ENCODE measurements at places on chromosomes 2 and 18. TPM values are rescaled to one million over a fixed set of nuclear protein-coding genes. Genes with fewer than 3 reads are reported as not detected.

ANKRD53 gene
- 0.94 TPM for total RNA-seq

RAB27B gene
- 0.91 TPM for total RNA-seq

FER1L5 gene
- total RNA-seq = 0.19 TPM

ABCB11 gene
- 0.02 TPM for total RNA-seq

CHRND gene
- total RNA-seq = not detected

RTP5 gene
- not detected for total RNA-seq

RASGRP3 gene
- 2.0 TPM for total RNA-seq

CROCC2 gene
- total RNA-seq = not detected

UBE2F gene
- total RNA-seq = 56.8 TPM

DNA sequence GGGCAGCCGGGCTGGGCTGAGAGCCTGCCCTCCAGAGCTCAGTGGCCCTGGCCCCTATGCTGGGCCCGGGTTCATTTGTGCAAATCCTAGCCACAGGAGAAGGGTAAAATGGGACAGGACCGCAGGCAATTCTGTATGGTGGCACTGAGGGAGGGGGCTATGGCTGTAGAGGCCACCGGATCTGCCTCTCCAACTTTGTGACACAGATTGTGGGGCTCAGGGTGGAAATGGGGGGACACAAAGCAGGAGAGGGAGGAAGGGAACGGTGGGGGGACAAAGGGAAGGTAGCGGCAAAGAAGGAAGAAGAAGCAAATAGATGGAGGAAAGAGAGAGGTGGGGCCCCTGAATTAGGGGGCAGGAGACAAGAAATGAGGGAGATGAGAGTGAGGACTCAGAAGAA, 201.1 kb downstream of the SMAD2 start:
- DNase-seq = no peak
- H3K27ac ChIP-seq = no peak overlapping the region
- no peak overlapping the region for H3K4me3 ChIP-seq
- peaks cover 7% of the 10 kb centered on the region for H3K4me1 ChIP-seq
- H3K27me3 ChIP-seq = peaks cover 4% of the 10 kb centered on the region
- H3K36me3 ChIP-seq = no peaks in the 10 kb centered on the region

DNA sequence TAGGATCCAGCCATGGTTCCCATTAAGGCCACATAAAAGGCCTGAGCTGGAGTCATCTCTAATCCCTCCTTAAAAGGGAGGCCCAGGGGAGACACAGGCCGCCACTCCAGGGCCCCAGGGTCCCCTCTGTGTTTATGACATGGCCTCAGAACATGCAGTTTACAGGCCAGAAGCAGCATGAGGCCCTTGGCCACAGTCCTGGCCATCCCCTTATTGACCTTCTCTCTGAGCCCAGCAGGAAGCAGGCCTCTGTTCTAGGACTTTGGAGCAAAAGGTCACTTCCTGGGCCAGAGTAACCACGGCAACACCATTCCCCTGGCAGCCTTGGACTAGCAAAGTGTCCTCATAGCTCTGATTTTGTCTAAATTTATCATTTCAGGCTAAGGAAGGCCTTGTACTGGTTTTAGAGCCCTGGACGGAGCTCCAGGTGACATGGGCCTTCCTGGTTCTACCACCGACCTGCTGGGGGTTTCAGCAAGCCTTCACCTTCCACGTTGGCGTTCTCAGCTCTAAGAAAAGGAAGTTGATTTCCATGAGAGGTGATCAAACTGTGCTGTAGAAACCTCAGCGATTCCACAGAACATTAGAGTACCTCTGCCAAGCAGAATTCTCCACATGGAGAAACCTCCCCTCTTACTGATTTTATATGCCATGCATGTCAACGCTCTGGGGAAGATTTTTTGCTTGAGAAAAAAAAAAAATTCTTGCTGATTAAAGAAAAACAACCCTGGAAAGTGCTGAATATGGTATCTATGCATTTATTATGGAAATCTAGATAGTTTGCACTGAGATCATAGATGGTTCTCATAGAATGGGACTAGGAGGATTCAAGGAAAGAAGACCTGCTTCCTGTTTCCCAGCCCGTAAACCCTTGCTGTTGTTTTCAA, 53.7 kb downstream of the HS1BP3 start:
- H3K4me1 ChIP-seq = peaks cover 53% of the 10 kb centered on the region
- H3K27me3 ChIP-seq = no peaks in the 10 kb centered on the region

DNA sequence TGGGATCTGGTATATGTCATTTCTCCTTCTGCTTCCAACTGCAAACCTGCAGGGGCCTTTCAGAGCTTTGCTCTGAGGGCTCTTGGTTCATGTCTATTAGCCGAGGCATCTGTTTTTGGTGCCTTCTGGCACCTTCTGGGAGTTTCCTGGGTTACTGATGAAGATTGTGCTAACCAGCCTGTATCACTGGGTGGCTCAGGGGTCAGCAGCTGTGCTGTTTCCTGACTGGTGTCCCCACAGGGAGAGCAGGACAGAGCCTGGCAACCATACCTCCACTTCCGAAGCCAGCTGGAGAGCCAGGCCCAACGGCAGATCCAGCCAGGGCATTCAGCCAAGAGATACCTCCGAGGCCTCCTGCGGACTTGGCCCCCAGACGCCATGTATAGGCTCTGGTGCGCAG, 17.5 kb downstream of the KIAA2012 start:
- H3K36me3 ChIP-seq = no peaks in the 10 kb centered on the region
- no peak for DNase-seq
- no peak overlapping the region for H3K27ac ChIP-seq
- H3K4me1 ChIP-seq = no peaks in the 10 kb centered on the region
- no peaks in the 10 kb centered on the region for H3K27me3 ChIP-seq

DNA sequence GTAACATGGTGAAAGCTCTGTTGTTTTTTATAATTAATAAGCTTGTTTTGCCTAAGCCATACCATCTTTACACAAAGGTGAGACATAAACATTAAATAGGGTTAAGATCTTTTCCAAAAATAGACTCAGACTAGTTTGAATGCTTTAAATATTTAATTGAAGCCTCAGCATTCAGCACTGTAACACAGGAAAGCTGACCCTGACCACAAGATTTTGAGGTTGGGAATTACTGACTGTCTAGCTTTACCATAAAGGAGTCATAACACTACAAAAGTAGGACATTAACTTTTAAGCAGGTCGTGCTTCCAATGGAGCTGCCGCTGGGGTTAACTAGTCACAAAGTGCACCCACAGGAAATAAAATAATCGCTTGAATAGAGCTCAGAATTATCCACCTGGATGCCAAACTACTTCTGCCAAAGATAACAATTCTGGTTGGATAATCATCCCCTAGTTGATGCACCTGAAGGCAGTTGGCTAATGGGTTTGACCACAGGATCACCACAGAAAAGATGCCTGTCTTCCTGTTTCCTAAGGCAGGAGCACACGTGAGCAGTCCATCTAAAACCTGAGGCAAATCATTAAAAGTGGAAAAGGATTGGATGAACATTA, 106.2 kb downstream of the COBLL1 start:
- no peaks in the 10 kb centered on the region for H3K27me3 ChIP-seq
- H3K4me3 ChIP-seq = no peak overlapping the region
- DNase-seq = peak; percentile 73
- no peaks in the 10 kb centered on the region for H3K36me3 ChIP-seq
- no peak overlapping the region for H3K27ac ChIP-seq

GRCh38 chr2:157876786-157877138, 632 bp upstream of the ACVR1 start:
- DNase-seq = peak; percentile 10
- H3K27ac ChIP-seq = peak overlapping the region; percentile 69
- H3K4me3 ChIP-seq = peak overlapping the region; percentile 65
- peaks cover 15% of the 10 kb centered on the region for H3K4me1 ChIP-seq

DNA sequence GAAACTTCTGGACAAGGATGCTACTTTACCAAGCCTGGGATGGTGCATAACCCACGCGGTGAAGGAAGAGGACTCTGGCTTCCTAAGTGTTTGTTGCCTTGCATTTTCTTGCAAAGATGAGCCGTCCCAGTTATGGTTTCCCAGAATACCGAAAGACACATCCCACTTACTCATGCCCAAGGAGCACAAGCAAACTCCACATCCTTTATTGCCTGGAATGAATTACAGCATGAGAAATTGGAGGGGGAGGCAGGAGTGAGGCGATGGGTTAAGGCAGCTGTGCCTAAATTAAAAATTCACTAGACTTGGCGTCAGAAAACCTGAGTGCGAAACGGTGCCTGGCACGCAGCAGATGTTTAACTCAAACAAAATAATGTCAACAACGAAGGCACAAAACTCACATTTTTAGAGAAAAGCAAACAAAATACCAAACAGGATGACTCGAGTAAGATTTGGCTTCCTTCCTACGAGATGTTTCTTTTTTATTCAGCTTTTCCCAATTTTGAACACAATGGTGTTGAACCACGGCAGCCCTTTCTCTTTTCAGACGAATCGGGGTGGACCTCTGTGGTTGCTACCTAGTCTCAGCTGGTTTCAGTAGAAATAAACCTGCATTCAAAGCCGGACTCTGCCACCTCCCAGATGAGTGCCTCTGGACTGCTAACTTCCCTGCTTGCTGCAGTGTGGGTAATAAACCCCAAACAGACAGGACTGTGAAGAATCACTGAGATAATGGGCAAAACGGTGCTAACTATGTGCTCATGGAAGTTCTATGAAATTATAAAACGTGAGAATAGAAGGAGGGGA, 100.3 kb upstream of the NCK2 start:
- DNase-seq = peak; percentile 14
- no peak overlapping the region for H3K4me3 ChIP-seq
- H3K27ac ChIP-seq = no peak overlapping the region
- H3K27me3 ChIP-seq = peaks cover 27% of the 10 kb centered on the region
- H3K4me1 ChIP-seq = peaks cover 7% of the 10 kb centered on the region
- no peaks in the 10 kb centered on the region for H3K36me3 ChIP-seq

- H3K27ac ChIP-seq = no peak overlapping the region
- DNase-seq = no peak
- no peak overlapping the region for H3K4me3 ChIP-seq
These were observed 60.5 kb upstream of the CABYR start for GRCh38 chr18:24078391-24078790.

GRCh38 chr2:10947005-10947440, 35.3 kb downstream of the KCNF1 start:
- H3K27ac ChIP-seq = no peak overlapping the region
- H3K36me3 ChIP-seq = no peaks in the 10 kb centered on the region
- peak; percentile 39 for DNase-seq
- no peak overlapping the region for H3K4me3 ChIP-seq
- peaks cover 2% of the 10 kb centered on the region for H3K27me3 ChIP-seq
- H3K4me1 ChIP-seq = peaks cover 11% of the 10 kb centered on the region

GRCh38 chr2:70627211-70627898, 73.7 kb upstream of the TGFA start:
- no peak overlapping the region for H3K4me3 ChIP-seq
- peaks cover 33% of the 10 kb centered on the region for H3K27me3 ChIP-seq
- DNase-seq = no peak
- H3K4me1 ChIP-seq = no peaks in the 10 kb centered on the region

- peaks cover 9% of the 10 kb centered on the region for H3K4me1 ChIP-seq
- no peak overlapping the region for H3K27ac ChIP-seq
- no peaks in the 10 kb centered on the region for H3K36me3 ChIP-seq
These were observed 118.0 kb upstream of the MSTN start for GRCh38 chr2:190180313-190181122.

- H3K27me3 ChIP-seq = no peaks in the 10 kb centered on the region
- H3K36me3 ChIP-seq = no peaks in the 10 kb centered on the region
- no peak overlapping the region for H3K27ac ChIP-seq
These were observed 4.2 kb upstream of the CTDSP1 start for GRCh38 chr2:218395456-218395825.

DNA sequence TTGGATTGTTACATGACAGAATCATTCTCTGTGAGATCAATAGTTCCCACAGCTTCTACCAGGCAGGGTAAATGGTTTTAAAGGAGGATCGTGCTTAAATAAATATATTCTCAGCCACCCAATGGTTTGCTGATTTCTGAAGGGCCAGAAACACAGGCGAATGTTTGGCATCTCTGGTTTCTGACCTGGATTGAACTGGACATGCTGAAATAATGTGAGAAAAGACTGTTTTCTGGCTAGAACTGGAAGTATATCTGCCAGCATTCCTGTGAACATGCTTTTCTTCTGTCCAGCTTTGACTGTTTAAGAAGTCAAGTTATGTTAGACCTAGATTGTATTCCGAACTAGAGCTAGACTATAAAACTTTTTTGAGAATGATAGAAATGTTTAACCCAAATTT, 77.1 kb upstream of the COL3A1 start:
- H3K4me1 ChIP-seq = no peaks in the 10 kb centered on the region
- H3K27me3 ChIP-seq = no peaks in the 10 kb centered on the region
- H3K36me3 ChIP-seq = no peaks in the 10 kb centered on the region
- DNase-seq = peak; percentile 65
- no peak overlapping the region for H3K27ac ChIP-seq

GRCh38 chr2:32832821-32833220, 113.9 kb upstream of the LTBP1 start:
- H3K36me3 ChIP-seq = no peaks in the 10 kb centered on the region
- H3K27ac ChIP-seq = no peak overlapping the region
- H3K27me3 ChIP-seq = no peaks in the 10 kb centered on the region
- no peak overlapping the region for H3K4me3 ChIP-seq
- DNase-seq = peak; percentile 80
- peaks cover 10% of the 10 kb centered on the region for H3K4me1 ChIP-seq

- no peaks in the 10 kb centered on the region for H3K27me3 ChIP-seq
- peaks cover 9% of the 10 kb centered on the region for H3K4me1 ChIP-seq
- no peak overlapping the region for H3K27ac ChIP-seq
- H3K36me3 ChIP-seq = no peaks in the 10 kb centered on the region
These were observed 98.9 kb upstream of the OTOS start for GRCh38 chr2:240239325-240239724.

GRCh38 chr18:2009942-2010697, 561.2 kb downstream of the METTL4 start:
- no peaks in the 10 kb centered on the region for H3K36me3 ChIP-seq
- no peak overlapping the region for H3K27ac ChIP-seq
- H3K27me3 ChIP-seq = no peaks in the 10 kb centered on the region
- H3K4me1 ChIP-seq = no peaks in the 10 kb centered on the region
- H3K4me3 ChIP-seq = no peak overlapping the region
- DNase-seq = no peak

DNA sequence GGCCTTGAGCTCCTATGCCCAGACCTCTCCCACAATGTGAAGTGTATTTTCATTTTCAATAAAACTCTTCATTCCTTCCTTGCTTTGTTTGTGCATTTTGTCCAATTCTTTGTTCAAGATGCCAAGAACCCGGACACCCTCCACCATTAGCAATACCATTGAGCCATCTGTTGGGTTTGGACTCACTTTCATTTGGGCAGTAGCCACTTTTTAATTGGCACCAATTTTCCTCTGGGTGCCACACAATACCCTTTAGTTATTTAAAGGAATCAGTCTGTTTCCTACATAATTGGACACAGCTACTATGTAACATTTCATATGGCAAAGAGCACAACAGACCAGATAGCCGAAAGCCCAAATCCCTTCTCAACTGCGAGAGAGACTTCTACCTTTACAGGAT, 22.5 kb upstream of the SLC35G4 start:
- H3K27me3 ChIP-seq = no peaks in the 10 kb centered on the region
- H3K36me3 ChIP-seq = no peaks in the 10 kb centered on the region
- DNase-seq = no peak
- H3K4me1 ChIP-seq = no peaks in the 10 kb centered on the region
- no peak overlapping the region for H3K27ac ChIP-seq

GRCh38 chr2:112195167-112195766, 57.1 kb downstream of the FBLN7 start:
- no peak overlapping the region for H3K27ac ChIP-seq
- no peak for DNase-seq
- H3K27me3 ChIP-seq = peaks cover 4% of the 10 kb centered on the region
- H3K36me3 ChIP-seq = no peaks in the 10 kb centered on the region

All from astrocyte (in vitro differentiated cells and primary cell).